ENCODE measurements at places on chromosomes 4 and X. TPM values are rescaled to one million over a fixed set of nuclear protein-coding genes. Genes with fewer than 3 reads are reported as not detected.
A peak's percentile ranks its signal among the peaks of the same experiment; 100 is the strongest.

DNA sequence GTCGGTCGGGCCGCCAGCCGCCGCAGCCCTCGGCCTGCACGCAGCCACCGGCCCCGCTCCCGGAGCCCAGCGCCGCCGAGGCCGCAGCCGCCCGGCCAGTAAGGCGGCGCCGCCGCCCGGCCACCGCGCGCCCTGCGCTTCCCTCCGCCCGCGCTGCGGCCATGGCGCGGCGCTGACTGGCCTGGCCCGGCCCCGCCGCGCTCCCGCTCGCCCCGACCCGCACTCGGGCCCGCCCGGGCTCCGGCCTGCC, 213 bp downstream of the NFKB1 start:
- H3K36me3 ChIP-seq = no peaks in the 10 kb centered on the region
- peak overlapping the region; percentile 92 for H3K4me3 ChIP-seq
- peaks cover 43% of the 10 kb centered on the region for H3K4me1 ChIP-seq
- no peaks in the 10 kb centered on the region for H3K27me3 ChIP-seq
- DNase-seq = no peak

DNA sequence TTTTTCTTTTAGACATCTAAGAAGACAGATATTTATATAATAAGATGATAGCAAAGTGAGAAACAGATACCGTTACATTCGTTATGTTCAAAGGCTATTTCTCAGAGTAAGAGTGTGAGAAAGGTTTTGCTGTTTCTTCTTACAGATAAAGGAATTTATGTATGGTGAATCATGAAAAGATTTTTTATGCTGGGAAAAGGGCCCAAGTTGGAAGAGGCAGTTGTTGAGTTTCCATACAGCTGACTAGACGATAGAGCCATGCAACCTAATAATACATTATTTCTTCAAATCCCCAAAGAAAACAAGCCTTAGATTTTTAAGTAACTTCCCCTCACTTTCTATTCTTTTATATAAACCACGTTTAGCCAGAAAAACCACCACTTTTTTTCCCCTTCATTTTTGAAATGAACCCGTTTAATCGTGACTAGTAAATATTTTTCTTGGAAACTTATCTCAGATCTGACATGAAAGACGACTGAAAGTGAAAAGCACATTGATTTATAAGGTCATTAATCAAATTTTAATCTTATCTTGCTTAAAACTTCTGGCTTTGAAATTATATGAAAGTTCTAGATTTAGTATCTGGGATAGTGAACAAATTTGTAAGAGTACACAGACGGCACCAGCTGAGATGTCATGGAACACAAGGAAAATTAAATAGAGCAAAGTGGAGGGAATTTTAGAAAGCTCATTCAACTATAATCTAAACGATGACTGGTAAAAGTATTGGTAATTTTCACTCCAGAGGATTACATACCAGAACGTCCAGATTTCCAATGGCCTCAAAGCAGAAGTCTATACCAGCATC, 10.9 kb downstream of the ADH6 start:
- no peaks in the 10 kb centered on the region for H3K27me3 ChIP-seq
- H3K4me3 ChIP-seq = no peak overlapping the region
- H3K36me3 ChIP-seq = no peaks in the 10 kb centered on the region
- DNase-seq = no peak
- peaks cover 10% of the 10 kb centered on the region for H3K4me1 ChIP-seq

GRCh38 chr4:70544279-70544868, 26.0 kb downstream of the AMTN start:
- no peaks in the 10 kb centered on the region for H3K36me3 ChIP-seq
- H3K4me3 ChIP-seq = no peak overlapping the region
- DNase-seq = no peak

DNA sequence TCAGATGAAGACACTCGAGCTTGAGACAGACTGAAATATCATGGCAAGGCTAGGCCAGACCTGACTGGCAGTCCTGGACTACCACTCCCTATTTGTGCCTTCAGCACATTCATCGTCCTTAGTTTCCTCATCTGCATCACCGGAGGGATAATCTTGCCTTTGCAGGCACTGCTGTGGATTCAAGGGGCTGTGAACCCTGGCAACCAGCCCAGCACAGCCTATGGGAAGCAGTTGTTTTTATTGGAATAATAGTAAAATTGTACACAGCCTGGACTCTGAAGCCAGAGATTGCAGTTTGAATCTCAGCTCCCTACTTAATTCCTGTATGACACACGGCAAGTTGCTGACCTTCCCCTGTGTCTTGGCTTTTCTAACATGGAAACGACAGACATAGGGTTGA, 161.0 kb downstream of the NSUN7 start:
- H3K4me1 ChIP-seq = peaks cover 18% of the 10 kb centered on the region
- no peak overlapping the region for H3K4me3 ChIP-seq
- H3K27ac ChIP-seq = no peak overlapping the region
- DNase-seq = no peak
- H3K27me3 ChIP-seq = no peaks in the 10 kb centered on the region
- no peaks in the 10 kb centered on the region for H3K36me3 ChIP-seq

GRCh38 chrX:2561456-2561855, 60.7 kb upstream of the DHRSX start:
- no peaks in the 10 kb centered on the region for H3K27me3 ChIP-seq
- H3K4me3 ChIP-seq = no peak overlapping the region
- no peaks in the 10 kb centered on the region for H3K36me3 ChIP-seq
- DNase-seq = no peak
- H3K4me1 ChIP-seq = no peaks in the 10 kb centered on the region

DNA sequence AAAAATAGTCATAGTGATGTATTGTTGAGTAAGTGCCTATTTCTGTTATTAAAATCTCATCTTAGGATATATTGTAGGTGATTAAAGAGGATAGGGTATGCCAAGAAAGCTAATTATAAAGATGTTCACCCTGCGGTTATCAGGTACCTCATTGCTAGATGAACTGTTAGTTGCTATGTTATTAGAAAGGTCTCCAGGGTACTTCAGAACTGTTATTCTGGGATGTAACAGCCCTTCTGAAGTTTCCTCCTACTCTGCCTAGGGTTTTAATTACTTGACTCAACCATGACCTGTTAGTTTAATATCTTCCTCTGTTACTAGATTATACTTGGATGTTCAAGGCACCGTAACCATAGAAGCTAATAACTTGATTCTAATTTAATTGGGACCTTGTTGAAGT, 15.4 kb downstream of the TMPRSS11E start:
- no peaks in the 10 kb centered on the region for H3K4me1 ChIP-seq
- no peaks in the 10 kb centered on the region for H3K27me3 ChIP-seq
- H3K4me3 ChIP-seq = no peak overlapping the region

DNA sequence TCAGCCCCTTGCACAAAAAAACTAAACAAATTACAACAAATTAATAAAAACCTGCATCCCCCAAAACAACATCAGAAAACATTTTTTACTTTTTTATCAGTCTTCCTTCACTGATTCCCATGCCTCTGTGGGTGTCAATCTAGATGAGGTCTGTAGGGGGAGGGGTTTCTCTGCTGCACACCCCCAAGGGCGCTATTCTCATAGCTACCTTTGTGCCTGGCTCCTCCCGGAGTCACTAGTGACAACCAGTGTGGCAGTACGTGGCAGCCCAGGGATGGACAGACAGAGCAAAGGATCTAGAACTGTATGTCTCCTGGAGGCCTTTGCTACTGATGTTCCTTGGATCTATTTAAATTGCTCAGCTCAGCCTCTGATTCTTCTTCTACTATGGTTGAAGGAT, 228.1 kb upstream of the ANXA3 start:
- H3K27ac ChIP-seq = no peak overlapping the region
- H3K36me3 ChIP-seq = no peaks in the 10 kb centered on the region
- peaks cover 7% of the 10 kb centered on the region for H3K4me1 ChIP-seq
- H3K4me3 ChIP-seq = no peak overlapping the region
- DNase-seq = no peak

DNA sequence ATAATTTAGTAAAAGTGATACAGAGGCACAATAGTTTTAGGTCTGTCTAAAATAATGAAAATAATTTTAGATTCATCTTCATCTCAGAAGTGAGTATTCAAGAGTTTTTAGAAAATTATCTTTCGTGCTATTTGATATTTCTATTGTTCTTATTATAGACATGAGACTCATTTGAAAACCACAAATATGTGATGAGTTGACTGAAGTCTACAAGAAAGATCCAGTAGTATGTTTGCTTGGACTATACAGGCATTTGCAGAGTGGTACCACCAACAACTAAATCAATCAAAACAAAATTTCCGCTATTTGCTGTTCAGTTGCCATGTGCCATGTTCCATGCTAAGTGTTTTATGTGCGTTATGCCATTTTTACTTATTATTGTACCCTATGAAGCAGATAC, 1318.5 kb downstream of the STIM2 start:
- no peak overlapping the region for H3K27ac ChIP-seq
- no peaks in the 10 kb centered on the region for H3K4me1 ChIP-seq
- no peak overlapping the region for H3K4me3 ChIP-seq
- no peaks in the 10 kb centered on the region for H3K36me3 ChIP-seq
- H3K27me3 ChIP-seq = no peaks in the 10 kb centered on the region

DNA sequence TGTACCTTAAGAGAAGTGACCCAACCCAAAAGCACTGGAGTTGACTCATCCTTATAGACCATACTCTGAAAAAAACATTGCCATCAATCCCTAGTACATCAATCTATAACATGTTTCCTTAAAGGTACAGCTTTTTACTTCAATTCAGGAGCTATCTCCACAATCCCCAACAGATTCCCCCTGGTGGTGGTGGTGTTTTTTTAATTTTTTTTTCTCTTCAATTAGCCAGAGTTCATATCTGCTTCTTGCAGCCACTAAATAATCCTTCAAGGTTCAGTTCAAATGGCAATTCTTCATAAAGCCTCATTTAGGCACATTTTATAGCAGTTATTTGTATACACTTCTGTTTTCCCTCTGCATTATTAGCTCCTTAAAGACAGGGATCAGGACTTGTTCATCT, 60.7 kb upstream of the KDR start:
- H3K36me3 ChIP-seq = no peaks in the 10 kb centered on the region
- DNase-seq = no peak
- H3K4me3 ChIP-seq = no peak overlapping the region
- H3K27ac ChIP-seq = no peak overlapping the region
- no peaks in the 10 kb centered on the region for H3K27me3 ChIP-seq

GRCh38 chr4:177484613-177485021, 42.4 kb upstream of the AGA start:
- H3K4me1 ChIP-seq = no peaks in the 10 kb centered on the region
- no peak overlapping the region for H3K27ac ChIP-seq
- no peaks in the 10 kb centered on the region for H3K27me3 ChIP-seq
- no peak overlapping the region for H3K4me3 ChIP-seq

DNA sequence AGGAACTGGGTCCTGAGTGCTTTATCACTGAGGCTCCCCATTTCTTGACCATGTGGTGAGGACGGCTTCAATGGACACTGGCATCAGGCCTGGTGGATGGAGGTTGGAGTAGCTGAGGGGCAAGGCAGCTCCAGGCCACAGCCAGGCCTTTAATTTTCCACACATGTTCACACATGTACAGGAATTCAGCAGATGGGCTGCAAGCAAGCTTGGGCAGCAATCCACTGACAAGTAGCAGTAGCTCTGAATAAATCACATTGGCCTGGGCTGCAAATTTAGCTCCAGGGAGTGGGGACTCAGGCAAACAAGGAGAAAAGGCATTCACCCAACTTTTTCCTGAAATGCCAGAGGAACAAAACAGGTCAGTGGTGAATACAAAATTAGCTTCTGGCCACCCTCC, 107.8 kb upstream of the SCML1 start:
- DNase-seq = no peak
- no peak overlapping the region for H3K27ac ChIP-seq
- no peaks in the 10 kb centered on the region for H3K4me1 ChIP-seq
- no peak overlapping the region for H3K4me3 ChIP-seq

DNA sequence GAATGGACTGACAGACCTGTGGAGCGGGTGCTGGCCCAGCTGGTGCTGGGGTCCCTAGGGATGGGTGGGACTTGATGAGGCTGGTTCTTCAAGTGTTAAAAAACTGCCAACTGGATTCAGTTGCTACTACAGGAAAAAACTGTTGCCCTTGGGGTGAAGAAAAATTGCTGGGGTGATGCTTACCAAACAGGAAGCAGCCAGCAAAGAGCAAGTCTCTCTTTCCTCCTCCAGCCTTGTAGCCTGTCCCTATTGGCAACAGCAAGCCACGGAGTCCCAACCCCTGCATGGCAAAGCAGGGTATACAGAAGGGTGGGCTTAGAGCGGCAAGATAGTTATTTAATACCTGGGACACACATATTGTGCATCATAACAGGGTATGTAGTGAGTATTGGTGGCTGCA, 60.1 kb upstream of the ATP8A1 start:
- DNase-seq = no peak
- H3K27ac ChIP-seq = no peak overlapping the region
- no peaks in the 10 kb centered on the region for H3K4me1 ChIP-seq
- no peaks in the 10 kb centered on the region for H3K27me3 ChIP-seq
- H3K36me3 ChIP-seq = no peaks in the 10 kb centered on the region

GRCh38 chr4:80507507-80507906, 172.0 kb downstream of the CFAP299 start:
- no peaks in the 10 kb centered on the region for H3K27me3 ChIP-seq
- no peak for DNase-seq
- H3K36me3 ChIP-seq = no peaks in the 10 kb centered on the region
- no peaks in the 10 kb centered on the region for H3K4me1 ChIP-seq

DNA sequence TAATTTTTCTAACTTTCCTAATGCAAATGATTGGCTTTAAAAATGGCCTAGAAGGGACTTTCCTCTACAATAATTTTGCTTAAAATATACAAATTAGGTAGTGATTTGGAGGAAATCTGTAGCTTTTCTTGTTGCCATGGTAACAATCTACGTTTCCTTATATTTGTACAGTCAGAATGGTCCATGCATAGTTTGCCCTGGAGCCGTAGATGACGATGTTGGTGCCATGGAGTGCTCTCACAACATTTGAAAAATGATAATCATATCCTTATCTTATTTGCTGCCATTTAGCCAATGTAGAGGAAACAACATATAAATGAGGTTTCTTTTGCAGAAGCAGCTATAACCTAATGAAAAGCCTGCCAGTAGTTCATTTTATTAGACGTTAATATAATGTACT, 89.0 kb upstream of the NMU start:
- no peaks in the 10 kb centered on the region for H3K4me1 ChIP-seq
- no peak for DNase-seq
- H3K36me3 ChIP-seq = no peaks in the 10 kb centered on the region
- no peaks in the 10 kb centered on the region for H3K27me3 ChIP-seq

- no peaks in the 10 kb centered on the region for H3K36me3 ChIP-seq
- H3K4me3 ChIP-seq = no peak overlapping the region
- no peaks in the 10 kb centered on the region for H3K27me3 ChIP-seq
- no peak for DNase-seq
These were observed 1.9 kb upstream of the FAM9C start for GRCh38 chrX:13046141-13046855.

- no peak for DNase-seq
- H3K27ac ChIP-seq = no peak overlapping the region
- H3K27me3 ChIP-seq = no peaks in the 10 kb centered on the region
- H3K4me1 ChIP-seq = no peaks in the 10 kb centered on the region
- no peaks in the 10 kb centered on the region for H3K36me3 ChIP-seq
These were observed 238.7 kb upstream of the KCNIP4 start for GRCh38 chr4:22187203-22187820.

- H3K4me3 ChIP-seq = no peak overlapping the region
- peak; percentile 45 for DNase-seq
- H3K27me3 ChIP-seq = peaks cover 6% of the 10 kb centered on the region
- peaks cover 4% of the 10 kb centered on the region for H3K4me1 ChIP-seq
- H3K27ac ChIP-seq = no peak overlapping the region
These were observed 1.9 kb downstream of the MAP3K15 start for GRCh38 chrX:19513383-19513782.

- DNase-seq = no peak
- peak overlapping the region; percentile 68 for H3K4me3 ChIP-seq
- no peaks in the 10 kb centered on the region for H3K36me3 ChIP-seq
- peaks cover 65% of the 10 kb centered on the region for H3K4me1 ChIP-seq
- H3K27ac ChIP-seq = peak overlapping the region; percentile 99
These were observed 3.5 kb downstream of the FBXL5 start for GRCh38 chr4:15651676-15652075.

Gene KCTD8
- not detected for total RNA-seq

Gene ABHD18
- total RNA-seq = 12.6 TPM

Gene TRIM2
- total RNA-seq = 32.6 TPM

Gene MAGEA6
- total RNA-seq = not detected

Gene TMEM154
- total RNA-seq = 19.6 TPM

Gene OTUD6A
- not detected for total RNA-seq

Gene HOPX
- total RNA-seq = 341 TPM

Data from lower lobe of right lung (tissue), 2 donors.